Activated CD8-positive, alpha-beta T cell treated with anti-CD3 and anti-CD28 coated beads for 36 hours (primary cell): ENCODE measurements at places on chromosomes 6 and 20. TPM values are rescaled to one million over a fixed set of nuclear protein-coding genes. Genes with fewer than 3 reads are reported as not detected.

Gene ABHD16B
- not detected for total RNA-seq

Gene PAX1
- total RNA-seq: not detected

Gene GHRH
- not detected for total RNA-seq

Gene FAM209B
- total RNA-seq: not detected

Gene BCAS1
- total RNA-seq: not detected

Gene FAM162B
- total RNA-seq: not detected

Gene CST7
- total RNA-seq: 49.3 TPM

Gene TDRD6
- total RNA-seq: not detected

Gene CASS4
- 3.5 TPM for total RNA-seq

Gene LAMP5
- total RNA-seq: not detected

Gene MYH7B
- total RNA-seq: 0.38 TPM

Gene SLC35D3
- not detected for total RNA-seq

DNA sequence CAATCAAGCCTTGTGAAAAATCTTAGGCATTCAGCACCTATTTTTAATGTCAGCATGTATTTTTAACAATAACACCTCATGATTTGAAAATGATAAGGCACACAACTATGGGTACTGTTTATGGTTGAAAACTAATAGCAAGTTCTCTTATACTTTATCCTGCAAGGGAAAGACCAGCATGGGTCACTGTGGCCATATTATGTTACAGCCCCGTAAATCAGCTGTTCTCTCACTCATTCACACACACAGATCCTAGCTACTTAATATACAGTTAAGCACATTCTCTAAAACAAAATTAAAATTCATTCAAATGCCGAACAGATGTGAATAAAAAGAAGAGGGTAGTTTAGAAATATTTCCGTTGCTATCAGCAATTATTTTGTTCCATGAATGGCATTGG lies 224.4 kb downstream of the OGFRL1 start:
- no peak for DNase-seq

DNA sequence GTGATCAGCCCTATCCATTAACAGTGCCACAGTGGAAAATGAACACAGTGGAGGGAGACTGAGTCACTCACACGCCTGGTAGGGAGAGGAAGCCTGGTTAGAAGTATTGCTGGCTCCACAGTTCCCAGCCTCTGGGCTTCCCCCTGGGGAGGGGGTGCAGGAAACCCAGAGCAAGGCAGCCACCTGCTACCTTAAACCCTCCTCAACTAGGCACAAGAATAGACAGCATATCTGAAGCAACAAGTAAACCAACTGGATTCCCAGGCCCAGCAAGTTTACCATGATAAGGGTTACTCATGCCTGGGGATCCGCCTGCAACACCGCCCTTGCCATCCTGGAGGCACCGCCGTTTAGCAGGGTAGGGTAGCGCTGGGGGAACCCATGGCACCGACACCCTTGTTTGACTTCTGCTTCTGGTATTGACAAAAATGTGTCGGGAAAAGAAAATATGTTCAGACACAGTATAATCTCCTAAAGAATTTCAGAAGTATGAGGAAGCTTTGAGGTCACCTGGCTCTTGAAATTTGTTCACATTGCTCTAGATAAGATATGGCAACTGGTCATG lies 38.3 kb downstream of the SLC22A23 start:
- DNase-seq: no peak

DNA sequence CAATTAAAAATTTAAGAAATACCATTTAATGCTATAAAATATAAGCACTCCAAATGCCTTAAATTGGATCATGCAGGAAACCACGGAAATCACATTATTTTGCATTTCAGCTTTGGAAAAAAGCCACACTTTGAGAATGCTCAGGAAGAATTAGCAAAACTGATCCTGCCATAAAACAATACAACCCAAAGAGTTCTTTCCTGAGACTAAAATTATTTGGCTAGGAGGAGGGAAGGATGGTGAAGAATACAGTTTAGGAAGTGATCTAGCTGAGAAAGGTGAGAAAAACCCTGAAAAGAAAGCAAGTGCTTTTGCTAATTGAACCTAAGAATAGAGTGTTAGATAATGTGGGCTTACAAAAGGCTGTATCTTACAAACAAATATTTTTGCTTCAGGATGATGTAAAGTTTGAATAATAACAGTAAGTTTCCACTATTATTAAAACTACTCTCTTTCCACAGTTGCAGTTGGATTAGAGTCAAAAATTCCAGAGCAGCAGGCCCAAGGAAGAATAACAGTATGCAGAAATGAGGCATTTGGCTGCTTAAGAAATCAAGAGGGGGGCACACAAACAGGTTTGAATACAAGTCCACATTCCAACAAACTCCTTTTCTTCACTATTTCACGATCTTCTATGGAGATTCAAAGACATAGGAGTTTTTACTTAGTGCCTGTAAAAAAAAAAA lies 565.4 kb downstream of the RFPL4B start:
- no peak for DNase-seq

DNA sequence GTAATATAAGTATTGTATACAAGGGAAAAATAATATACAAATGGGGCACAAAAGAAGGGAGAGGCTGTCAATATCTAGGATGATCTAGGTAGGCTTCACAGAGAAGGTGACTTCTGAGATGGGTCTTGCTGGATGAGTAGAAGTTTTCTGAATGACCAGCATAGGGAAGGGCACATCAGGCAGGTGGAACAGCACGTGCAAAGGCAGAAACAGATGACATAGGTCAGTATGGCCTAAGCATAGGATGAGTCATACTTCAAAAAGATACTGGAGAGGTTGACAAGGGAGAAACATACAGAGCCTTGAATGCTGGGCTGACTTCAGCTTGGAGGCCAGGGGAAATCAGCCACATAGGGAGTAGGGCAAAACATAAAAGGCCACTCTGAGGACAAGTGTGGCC lies 31.9 kb upstream of the SIRPA start:
- DNase-seq: no peak

DNA sequence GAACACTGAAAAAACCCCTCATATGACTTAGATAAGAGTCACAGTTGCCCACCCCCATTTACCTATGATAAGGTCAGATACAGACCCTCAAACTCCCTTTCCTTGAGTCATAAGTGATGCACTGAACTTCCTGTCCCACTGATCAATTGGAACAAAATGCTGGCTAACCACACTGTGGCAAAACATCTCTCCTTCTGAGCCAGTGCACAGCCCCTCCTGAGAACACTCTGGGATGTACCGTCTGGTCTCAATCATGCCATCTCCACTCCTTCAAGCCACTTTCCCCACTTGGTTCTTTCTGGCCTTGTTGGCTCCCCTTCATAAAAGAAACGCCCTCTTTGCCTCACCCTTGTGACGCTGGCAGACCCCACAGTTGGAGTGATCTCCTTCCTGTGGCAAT lies 42.6 kb upstream of the NXT1 start:
- DNase-seq: no peak

GRCh38 chr6:128738112-128738511 lies 144.8 kb upstream of the LAMA2 start:
- no peak for DNase-seq

- no peak for DNase-seq
Observed at GRCh38 chr6:1389369-1390132, at the start of gene FOXF2. FOXF2 (plus strand) TSS chr6:1389576; CDS start chr6:1389948, 372 bp downstream.

- DNase-seq: no peak
Observed at GRCh38 chr20:34776177-34776576, 49.3 kb downstream of the NCOA6 start.

DNA sequence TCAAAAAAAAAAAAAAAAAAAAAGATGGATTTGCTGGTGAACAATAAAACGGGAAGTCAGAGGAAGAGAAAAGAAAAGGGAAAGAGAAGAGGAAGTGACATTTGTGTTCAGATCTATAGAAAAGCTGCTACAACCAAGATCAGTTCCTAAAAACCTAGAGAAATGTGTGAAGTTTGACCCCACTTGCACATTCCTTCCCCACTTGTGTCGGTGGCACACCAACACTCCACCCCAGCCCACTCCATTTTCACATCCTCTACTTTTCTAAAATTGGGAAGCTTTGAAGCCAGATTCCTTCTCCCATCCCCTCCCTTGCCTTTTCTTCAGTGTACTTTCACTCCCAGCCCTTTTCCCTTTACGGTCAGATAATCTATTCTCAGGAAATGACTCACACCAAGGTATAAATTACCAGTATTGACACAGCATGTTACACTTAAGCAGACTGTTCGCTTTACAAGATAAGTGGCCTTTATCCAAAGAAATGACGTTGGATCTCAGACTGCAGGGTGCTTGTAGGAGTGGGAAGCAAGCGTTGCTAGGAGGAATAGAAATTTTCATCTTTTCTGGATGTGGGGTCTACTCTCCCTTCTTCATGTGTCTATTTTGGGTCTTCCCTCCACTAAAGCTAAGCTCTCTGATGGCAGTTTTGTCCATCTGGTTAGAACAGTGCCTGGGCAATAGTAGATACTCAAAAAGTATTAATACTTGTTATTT lies 92.5 kb upstream of the ADGRF1 start:
- DNase-seq: no peak

DNA sequence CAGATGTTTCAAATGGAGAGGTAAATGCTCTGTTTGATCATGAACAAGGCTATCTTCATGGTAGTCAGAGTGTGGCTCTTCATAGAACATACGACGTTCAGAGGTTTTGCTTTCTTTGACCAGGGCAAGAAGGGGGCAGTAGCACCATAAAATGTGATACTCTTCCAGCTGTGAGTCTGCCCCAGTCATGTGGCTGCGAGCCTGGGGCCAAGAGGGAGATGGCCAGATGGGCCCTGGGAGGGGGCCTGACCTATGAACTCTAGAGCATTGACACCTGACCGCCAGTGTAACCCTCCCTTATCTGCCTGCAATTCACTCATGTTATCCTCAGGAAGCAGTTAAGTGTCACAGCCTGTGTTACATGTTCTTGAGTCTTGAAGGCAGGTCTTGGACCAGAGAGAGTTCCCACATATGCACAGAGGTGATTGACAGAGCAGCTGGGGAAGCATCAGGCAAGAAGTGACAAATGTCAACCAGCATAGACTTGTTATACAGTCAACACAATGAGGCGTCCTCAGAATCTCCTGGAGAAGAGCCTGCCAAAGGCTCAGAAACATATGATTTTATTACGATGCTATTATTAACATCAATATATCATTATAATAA lies 55.0 kb downstream of the SCML4 start:
- no peak for DNase-seq

- no peak for DNase-seq
Observed at GRCh38 chr6:111469543-111469942, 13.5 kb downstream of the REV3L start.

GRCh38 chr6:56370561-56371211 lies 123.3 kb upstream of the COL21A1 start:
- no peak for DNase-seq

- no peak for DNase-seq
Observed at GRCh38 chr6:56699066-56699654, 56.5 kb upstream of the DST start.

DNA sequence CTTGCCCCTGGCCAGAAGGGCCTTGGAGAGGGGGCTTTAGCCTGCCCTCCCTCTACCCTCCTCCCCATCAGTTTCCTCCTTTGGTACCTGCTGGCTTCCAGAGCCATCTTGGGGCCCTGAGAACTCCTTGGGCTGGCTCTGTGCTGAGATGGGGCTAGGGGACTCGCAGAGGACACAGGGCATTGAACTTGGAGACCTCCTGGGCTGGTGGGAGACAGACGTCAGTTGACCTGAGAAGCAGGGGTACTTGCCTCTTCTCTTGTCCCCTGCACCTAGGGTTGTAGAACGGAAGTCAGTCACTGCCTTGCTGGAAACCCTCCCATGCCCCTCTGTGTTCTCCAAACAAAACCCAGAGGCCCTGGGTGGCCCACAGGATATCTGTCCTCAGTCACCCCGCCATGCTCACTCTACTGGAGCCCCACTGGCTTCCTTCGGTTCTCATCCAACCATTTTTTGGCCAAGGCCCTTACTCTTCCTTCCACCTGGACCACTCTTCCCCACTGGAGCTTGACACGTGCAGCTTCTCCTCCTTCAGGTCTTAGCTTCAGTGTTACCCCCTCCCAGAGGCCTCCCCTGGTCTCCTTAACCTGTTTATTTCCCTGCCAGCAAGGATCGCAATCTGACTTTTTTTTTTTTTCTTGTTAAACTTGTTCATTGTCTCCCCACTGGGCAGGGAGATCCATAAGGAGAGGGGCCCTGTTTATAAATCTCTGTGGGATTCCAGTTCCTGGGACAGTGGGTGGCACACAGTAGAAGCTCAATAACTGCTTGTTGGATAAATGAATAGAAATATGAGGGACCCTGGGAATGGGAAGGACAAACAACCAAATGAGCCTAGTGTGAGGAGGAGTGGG lies 971 bp downstream of the RBCK1 start:
- peak; percentile 55 for DNase-seq

GRCh38 chr6:5958921-5959320 lies 47.8 kb downstream of the NRN1 start:
- no peak for DNase-seq

GRCh38 chr6:15553736-15554294 lies 109.0 kb downstream of the DTNBP1 start:
- no peak for DNase-seq

GRCh38 chr6:36128793-36129192 lies 1.5 kb upstream of the MAPK13 start:
- DNase-seq: no peak

- DNase-seq: no peak
Observed at GRCh38 chr6:133404151-133404550, 163.0 kb downstream of the EYA4 start.

- peak; percentile 95 for DNase-seq
Observed at GRCh38 chr6:31546339-31546957, at the start of gene ATP6V1G2. ATP6V1G2 (minus strand) TSS chr6:31546608; CDS start chr6:31546559, 49 bp downstream.

DNA sequence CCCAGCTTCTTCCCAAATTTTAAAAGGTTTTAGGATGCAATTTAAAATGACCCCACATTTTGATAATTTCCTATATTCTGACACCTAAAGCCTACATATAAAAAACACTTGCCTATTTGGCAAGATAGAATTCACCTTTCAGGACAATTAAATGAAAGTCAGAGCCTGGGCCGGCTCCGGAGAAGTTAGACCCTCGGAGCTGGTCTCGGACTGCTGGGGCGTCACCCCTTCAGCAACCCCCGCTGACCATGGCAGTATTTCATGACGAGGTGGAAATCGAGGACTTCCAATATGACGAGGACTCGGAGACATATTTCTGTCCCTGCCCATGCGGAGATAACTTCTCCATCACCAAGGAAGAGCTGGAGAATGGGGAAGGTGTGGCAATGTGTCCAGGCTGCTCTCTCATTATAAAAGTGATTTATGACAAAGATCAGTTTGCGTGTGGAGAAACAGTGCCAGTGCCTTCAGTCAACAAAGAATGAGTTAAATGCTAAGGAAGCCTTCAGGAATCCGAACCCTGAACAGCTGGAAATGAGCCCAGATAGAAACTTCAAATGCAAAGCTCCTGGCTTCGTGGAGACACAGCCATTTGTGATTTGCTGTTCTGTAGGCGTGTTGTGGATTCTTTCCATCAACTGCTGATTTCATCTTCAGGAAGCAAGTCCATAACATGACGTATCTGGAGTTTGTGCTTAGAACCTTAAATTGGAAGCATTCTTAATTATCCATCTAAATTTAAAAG lies 16.0 kb downstream of the TCFL5 start:
- no peak for DNase-seq

DNA sequence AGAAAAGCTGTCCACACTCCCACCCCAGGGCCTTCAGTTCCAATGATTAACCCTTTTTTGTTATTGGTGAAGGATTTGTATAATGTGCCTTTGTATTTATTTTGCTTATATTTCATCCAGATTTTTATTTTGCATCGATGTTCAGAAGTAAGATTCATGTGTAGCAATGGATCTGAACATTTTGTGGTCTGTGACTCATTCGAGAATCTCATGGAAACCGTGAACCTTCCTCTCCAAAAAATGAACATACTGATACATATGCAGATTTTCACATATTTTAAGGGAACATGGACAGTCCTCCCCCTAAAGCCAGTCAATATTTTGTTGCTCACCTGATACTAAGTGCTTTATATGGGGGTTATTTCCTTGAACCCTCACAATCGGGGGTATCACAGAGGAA lies 421.8 kb upstream of the SOX4 start:
- no peak for DNase-seq

- no peak for DNase-seq
Observed at GRCh38 chr6:76866091-76866915, 597.0 kb downstream of the HTR1B start.
